ENCODE measurements at places on chromosomes 5 and 9. TPM values are rescaled to one million over a fixed set of nuclear protein-coding genes. Genes with fewer than 3 reads are reported as not detected.

The GHR gene
- total RNA-seq = 0.06 TPM

The SWI5 gene
- 42.1 TPM for total RNA-seq

The PCDHA1 gene
- 0.14 TPM for total RNA-seq

The SGCD gene
- total RNA-seq = 4.1 TPM

The PRRX2 gene
- total RNA-seq = 9.5 TPM

All from A549 treated with Mapracorat at 1 μM for 4 hours (cell line).